Stimulated activated CD8-positive, alpha-beta memory T cell treated with anti-CD3 and anti-CD28 coated beads, Interleukin-15, amount 100 ng/mL, for 4 hours (primary cell): ENCODE measurements at places on chromosomes 13 and 19.
A peak's percentile ranks its signal among the peaks of the same experiment; 100 is the strongest.

DNA sequence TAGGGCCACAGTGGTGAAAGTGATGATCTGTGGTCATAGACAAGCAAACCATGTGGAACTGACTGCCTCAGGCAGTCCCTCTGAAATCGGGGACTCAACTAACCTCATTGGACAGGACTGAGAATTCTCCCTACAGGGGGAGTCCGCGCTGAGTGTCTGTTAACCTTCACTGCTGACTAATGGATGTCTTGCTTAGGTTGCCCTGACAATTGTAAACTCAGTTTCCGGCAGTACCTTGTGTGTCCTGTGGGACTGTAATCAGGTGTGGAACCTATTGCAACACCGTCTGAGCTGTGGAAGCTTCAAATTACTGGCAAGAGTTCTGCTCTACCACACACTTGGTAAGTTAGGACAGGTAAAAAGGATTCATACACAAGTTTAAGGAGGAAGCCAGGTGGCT is 21.8 kb downstream of the ZNF77 start:
- no peak for DNase-seq

DNA sequence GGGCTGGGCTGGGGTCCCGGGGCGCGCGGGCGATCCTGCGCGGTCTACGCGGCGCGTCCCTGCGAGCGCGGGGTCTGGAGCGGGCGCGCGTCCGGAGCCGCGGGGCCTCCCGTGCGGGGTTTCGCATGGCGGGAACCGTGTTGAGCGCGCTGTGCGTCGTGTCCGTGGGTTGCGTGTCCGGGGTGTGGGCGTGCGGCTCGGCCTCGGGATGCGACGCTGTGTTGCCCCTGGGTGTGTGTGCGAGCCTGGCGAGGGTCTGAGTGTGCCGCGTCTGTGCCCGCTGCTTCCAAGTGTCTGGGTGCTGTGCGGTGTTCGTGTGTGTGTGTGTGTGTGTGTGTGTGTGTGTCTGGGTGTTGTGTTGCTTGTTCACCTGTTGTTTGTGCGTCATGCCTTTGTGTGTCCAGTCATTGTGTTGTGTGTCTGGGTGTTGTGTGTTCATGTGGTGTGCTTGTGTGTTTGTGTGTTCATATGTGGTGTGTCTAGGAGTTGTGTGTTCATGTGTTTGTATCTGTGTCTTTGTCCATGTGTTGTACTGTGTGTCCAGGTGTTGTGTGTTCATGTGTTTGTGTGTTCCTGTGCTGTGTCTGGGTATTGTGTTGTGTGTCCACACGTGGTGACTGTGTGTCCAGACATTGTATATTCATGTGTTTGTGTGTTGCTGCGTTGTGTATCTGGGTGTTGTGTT is 552 bp downstream of the PLK5 start:
- DNase-seq, result no peak

GRCh38 chr19:4363571-4364304 is 20.4 kb downstream of the MPND start:
- no peak for DNase-seq

DNA sequence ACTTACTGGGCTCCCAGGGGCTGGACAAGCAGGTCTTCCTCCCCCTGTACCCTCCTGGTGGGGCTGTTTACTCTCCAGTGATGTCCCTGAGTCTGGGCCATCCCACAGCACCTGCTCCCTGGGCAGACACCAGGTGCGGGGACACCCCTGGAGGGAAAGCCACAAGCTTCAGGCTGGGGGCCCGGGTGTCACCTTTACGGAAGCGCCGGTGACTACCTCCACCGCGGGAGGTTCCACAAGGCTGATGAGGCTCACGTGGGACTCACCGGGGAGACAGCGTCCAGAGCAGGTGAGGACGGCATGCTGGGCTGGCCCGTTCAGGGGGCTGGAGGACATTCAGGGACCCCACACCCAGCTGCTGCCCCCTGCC is 24.9 kb downstream of the NFILZ start:
- peak; percentile 14 for DNase-seq

DNA sequence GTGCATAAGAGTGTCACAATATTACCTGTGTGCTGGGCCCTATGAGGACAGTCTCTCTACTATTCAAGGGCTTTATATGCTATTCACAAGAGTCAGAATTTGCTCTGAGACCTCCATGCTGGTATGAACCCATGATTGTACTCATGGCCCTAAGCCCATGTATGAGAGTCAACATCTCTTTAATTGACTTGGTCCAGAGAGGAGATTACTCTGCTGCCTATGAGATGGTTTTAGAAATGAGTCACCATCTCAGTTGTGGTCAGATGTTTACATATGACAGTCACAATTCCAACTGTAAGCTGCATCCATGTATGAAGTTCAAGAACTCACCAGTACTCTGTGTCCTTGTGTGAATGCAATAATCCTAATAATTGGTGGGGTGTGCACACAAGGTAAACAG is 19.9 kb upstream of the ZNF208 start:
- DNase-seq, result no peak
